ENCODE measurements at places on chromosomes 5 and 9.

DNA sequence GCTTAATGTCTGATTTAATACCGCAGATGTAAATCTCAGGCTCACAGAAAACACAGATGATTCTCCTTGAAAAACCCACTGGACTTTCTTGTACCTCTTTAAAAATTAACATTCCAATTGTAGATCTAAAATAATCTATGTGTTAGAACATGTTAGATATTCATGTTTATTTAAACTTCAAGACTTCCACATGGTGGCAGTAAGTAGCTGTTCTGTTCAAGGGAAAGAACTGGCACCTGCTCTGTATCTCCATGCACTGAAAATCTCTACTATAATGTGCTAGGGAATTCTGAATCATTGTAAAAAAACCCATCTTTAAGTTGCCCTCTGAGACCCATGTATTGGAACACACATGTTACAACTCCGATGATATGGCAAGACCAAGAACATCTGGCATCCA lies 366.9 kb downstream of the DMRTA1 start:
- DNase-seq: no peak

GRCh38 chr9:61666310-61666709 lies 476.5 kb downstream of the SPATA31A7 start:
- no peak for DNase-seq

- DNase-seq: no peak
These were observed 4.1 kb downstream of the IPPK start for GRCh38 chr9:92665836-92666235.

DNA sequence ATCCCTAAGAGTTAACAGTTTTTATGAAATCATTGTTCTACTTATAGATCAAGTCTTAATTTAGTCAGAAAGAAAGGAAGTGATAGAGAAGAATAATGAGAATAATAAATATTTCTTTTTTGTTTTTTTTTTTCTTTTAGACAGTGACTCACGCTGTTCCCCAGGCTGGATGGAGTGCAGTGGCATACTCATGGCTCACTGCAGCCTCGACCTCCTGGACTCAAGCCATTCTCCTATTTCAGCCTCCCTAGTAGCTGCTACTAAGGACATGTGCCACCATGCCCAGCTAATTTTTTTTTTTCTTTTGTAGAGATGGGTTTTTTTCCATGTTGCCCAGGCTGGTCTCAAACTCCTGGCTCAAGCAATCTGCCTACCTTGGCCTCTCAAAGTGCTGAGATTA lies 11.0 kb downstream of the IFNA21 start:
- no peak for DNase-seq

DNA sequence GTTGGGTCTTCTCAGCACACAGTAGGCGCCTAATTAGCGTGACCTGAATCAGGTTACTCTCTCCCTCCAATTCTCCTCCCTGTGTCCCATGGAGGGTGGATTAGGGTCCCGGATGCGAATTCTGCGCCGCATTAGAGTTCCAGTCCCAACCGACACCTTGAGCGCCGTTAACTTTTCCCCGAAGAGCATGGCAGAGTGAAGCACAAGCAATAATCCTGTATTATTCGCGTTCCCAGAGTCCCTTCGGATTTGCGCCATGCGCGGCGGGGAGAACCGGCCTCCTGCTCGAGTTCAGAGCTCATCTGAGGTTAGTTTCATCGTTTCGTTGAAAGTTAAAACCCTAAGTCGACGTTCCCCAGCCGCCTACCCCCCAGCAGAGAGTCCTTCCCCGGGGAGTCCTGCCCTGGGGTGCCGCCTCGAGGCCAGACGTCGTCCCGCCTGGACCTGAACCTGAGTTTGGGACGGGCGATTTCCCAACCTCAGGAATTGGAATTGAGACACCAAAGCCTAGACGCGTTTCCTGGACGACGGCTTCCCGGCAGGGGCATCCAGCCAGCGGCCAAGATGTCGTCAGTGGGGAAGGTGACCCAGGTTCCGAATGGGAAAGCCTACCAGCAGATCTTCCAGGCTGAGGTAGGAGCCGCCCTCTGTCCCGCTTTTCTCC lies at the start of gene CCDC180:
Gene CCDC180 (plus strand): TSS at position 160 of the 664 bp plus-strand sequence. CDS start 405 bp downstream, at position 565.
- DNase-seq: no peak

GRCh38 chr9:91690540-91691249 lies 259.3 kb downstream of the ROR2 start:
- no peak for DNase-seq

GRCh38 chr9:80922544-80922943 lies 766.8 kb downstream of the TLE1 start:
- no peak for DNase-seq

GRCh38 chr5:140969880-140970279 lies 3.6 kb downstream of the PCDHAC2 start:
- DNase-seq: no peak

DNA sequence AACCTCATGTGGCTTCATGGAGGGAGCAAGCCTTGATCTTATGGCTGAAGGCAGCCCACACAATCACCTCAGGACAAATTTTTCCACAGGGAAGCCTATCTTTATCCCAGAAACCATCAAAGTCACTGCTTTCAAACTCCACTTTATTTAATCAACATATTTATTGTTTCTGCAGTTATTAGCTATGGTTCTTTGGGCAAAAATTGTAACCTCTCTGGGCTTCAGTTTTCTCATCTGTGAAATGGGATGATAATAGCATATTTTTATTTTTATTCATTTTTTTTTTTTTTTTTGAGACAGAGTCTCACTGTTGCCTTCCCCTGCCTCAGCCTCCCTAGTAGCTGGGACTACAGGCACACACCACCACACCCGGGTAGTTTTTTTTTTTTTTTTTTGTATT lies 2.1 kb upstream of the RPS14 start:
- no peak for DNase-seq

- no peak for DNase-seq
These were observed 85.8 kb upstream of the LARP1 start for GRCh38 chr5:154669402-154669801.

GRCh38 chr9:79023134-79023580 lies 548.6 kb upstream of the TLE4 start:
- peak; percentile 92 for DNase-seq

- DNase-seq: no peak
These were observed 129.1 kb upstream of the PIK3R1 start for GRCh38 chr5:68086439-68086838.

DNA sequence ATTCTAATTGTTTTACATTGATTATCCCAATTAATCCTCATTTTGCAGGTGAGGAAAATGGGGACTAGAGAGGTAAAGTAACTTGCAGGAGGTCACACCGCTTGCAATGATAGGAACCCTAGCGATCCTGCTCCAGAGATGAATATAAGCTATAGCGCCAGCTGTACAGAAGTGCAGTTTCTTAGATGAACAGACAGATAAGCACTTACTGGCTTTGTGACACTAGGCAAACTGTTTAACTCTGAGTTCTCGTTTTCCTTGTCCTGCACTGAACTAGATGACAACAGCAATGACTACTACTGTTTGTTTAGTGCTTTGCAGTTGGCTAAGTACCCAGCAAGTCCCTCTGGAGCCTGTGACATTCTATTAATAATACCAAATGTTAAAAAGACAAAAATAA lies 11.1 kb downstream of the LHX6 start:
- peak; percentile 59 for DNase-seq

DNA sequence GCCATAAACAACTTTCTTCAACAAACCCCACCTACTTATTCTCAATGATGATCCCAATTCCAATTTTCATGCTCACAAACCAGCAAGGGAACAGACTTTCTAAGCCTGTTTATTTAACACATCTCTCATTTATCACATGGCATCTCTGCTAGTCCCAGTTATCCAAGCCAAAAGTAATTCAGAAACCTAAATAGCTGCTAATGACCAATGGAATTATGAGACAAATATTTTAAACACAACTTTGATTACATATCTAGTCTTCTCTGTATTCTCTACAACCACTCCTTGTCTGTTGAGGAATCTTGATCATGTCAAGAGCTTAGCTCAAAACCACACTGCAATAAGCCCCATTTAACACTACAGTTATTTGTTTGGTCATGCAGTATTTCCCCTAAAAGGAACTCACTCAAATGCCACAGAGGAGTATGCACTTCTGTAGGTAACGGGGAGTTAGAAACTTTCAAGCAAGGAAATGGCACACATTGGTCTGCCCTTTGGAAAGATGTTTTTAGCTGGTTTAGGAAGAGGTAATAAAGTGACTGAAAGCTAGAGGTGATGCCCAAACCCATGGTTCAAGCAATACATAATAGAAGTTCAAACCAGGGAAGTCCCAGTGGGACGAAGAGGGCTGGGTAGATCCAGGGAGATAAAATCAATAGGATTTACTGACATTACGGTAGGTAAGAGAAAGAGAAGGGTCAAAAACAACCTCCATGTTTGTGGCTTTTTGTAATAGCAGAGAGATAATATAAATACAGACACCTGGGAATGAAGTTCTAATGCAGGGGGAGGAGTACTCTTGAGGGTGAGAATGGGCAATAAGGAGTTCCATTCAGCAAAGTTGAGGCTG lies 42.1 kb upstream of the HTR4 start:
- no peak for DNase-seq

DNA sequence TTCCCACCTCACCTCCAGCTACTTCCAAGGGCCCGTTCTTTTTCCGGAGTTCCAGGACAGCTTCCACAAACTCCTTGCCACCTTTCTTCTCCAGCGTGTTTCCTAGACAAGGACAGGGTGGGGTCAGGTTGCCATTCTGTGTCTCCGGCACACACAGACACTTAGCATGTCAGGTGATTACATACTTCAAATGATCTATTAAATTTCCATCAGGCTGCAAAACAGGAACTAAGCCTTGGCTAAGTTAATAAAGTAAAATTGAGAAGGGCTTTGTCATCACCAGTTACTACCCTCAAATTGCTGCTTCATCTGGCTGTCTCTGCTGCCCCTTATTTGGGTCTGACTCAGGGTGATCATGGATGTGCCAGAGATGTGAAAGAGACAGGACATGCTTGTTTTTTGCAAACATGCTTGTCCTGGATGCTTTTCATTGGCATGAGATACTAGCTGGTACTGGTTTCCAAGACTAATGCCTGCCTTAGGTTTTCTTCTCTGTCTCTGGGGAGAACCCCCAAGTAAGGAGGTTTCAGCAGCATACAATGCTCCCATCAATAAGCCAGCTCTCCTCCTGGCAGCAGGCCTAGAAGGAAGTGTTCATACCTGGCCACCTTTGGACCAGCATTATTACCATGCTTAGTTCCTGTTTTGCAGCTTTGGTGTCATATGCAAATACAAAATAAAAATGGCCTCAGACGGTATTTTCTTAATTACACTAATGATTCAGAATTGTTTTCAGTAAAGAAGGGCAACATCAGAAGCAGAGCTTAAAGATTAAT lies 52.9 kb downstream of the MACROH2A1 start:
- DNase-seq: no peak

DNA sequence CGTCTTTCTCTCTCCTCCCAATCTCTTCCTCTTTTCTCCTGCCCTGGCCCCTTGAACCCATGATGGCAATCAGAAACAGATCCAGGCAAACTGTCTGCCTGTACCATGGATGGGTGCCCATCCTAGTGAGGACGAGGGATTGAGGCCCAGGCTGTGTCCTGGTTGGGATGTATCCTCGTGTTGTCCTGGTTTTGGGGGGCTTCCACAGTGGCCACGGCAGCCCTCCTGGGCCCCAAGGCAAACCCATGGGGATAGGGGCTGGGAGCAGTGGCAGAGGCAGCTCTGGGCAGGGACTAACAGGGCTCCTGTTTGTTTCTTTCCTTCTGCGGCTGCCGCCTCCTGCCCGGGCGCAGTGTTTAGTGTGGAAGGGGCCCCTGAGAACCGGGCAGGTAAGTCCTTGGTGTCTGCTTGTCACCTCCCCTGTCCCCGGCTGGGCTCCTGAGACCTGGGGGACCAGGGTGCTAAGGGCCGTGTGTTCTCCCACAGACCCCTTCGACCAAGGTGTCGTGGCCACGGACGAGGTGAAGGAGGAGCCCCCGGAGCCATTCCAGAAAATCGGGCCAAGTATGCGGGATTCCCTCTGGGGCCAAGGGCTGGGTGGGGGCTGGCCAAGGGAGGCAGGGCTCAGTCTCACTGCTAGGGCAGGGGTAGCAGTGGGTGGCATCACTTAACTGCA lies 70.0 kb downstream of the AMBP start:
- DNase-seq: no peak

DNA sequence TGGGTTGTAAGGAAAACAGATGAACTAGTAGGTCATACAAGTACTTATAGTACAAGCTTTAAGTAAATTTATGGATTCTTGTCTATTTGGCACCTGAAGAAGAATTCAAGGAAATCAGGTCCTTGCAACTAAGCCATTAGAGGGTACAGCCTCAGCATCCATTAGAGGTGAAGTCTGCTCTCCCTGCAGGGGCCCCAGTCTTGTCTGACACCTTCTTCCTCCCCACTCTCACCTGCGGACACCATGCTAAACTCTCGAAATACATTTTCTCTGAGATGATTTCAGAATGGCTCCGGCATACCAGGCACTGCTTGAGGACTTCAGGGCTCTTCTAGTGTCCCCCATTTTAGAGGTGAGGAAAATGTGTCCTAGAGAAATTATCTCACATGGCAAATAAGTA lies 137.9 kb downstream of the GNAQ start:
- no peak for DNase-seq

DNA sequence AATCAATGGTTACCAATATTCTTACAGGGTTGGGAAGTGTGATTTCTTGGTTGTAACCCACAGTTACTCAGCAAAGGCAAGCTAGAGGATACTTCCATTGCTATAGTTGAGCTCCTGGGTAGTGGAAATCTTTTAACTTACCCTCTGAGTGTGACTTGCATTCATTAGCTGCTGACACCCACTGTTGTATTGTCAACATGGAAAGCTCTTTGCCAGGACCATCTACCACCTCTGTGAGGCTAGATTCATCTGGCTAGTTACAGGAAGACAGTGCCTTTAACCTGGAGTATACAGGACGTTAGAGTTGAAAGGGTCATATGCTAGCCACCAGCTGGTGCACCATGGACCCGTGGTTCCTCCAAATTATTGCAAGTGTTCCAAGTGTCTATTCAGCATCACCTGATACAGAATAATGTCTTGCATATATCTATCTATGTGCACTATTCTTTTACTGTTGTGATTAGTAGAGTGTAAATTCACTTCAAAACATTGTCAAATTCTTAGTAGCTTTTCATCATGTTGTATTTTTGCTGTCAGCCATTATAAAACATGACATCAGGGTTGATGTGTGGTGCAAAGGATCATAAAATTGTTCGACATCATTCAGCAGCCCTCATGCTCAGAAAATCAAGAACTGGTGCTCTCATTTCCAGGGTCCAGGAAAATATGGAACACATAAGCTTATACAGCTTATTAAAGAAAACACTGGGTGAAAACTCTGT lies 239.0 kb downstream of the PJA2 start:
- DNase-seq: no peak

- no peak for DNase-seq
These were observed 1077.4 kb upstream of the ARRDC3 start for GRCh38 chr5:92460505-92460904.

GRCh38 chr9:115495052-115495635 lies 377.2 kb upstream of the TNC start:
- DNase-seq: peak; percentile 80

GRCh38 chr5:132205385-132206125 lies 22.1 kb downstream of the P4HA2 start:
- no peak for DNase-seq

DNA sequence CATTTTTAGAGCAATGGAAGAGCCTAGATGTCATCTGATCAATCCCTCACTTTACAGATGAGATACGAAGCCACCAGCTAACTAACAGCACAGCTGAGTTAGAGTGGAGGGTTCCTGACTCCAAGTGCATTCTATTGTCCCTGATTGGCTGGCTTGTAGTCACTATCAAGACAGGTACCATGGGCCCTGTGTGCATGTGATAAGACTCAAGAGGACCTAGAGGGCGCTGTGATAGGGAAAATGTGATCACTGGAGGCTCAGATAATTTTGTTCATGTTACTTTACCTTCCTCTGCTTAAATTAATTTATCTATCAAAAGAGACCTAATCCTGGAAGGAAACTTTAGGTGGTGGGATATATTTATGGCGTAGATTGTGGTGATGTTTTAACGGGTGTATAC lies 19.5 kb upstream of the SNAPC3 start:
- peak; percentile 12 for DNase-seq

- no peak for DNase-seq
These were observed 11.7 kb upstream of the RPS14 start for GRCh38 chr5:150461231-150461630.

Measured in PC-3 (cell line).